ENCODE measurements at places on chromosomes 13 and 19.

GRCh38 chr13:114108894-114109293 lies 23.5 kb downstream of the RASA3 start:
- DNase-seq, result no peak

DNA sequence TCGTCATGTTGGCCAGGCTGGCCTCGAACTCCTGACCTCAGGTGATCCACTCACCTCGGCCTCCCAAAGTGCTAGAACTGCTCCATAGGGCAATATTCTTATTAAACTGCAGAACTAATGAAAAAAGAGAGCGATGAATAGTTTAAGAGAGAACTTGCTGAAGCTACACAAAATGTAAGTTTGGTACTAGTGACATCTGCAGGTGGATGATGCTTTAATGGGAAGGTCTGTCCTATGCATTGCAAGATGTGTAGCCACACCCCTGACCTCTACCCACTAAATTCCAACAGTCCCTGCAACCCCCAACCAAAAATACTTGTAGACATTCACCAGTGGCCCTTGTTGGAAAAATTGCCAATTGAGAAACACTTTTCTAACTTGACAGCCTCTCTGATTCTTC lies 117.8 kb downstream of the NALCN start:
- DNase-seq, result no peak

DNA sequence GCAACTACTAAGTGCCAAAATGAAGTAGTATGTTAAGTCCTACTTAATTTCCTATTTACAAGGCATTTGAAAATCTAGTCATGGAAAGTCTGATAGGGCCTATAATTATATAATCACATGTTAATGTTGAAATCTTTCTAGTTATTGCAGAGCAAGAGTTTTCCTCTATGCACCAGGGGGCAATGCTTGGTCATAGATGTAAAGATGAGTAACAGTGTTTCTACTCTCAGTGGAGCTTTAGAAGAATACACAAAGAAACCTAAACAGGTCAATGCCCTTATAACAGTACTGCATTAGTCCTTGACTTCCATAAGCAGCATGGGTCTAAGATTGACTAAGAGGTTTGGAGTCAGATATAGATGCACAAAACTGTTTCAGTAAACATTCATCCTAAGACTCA lies 218.7 kb downstream of the KCTD12 start:
- peak; percentile 56 for DNase-seq

- DNase-seq, result no peak
Observed at GRCh38 chr19:4064149-4064495, 2.6 kb downstream of the ZBTB7A start.

DNA sequence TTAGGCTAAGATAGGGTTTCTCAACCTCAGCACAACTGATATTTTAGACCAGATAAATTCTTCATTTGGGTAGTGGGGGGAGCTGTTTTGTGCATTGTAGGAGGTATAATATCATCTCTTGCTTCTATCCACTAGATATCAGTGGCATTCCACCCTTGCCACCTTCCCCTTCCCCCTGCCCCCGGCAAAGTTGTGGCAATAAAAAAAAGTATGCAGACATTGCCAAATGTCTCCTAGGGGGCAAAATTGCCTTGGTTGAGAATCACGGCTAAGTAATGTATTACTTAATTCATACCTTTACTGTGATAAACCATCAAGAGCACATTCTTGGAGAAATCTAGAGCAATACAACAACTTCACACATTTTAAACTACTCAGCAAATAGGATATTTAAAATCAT lies 51.4 kb downstream of the UBL3 start:
- DNase-seq, result no peak

GRCh38 chr13:111282425-111282824 lies 38.0 kb upstream of the TEX29 start:
- no peak for DNase-seq

GRCh38 chr19:39195755-39196154 lies 1.0 kb upstream of the NCCRP1 start:
- no peak for DNase-seq

- no peak for DNase-seq
Observed at GRCh38 chr13:78606471-78607408, 3.4 kb upstream of the POU4F1 start.

DNA sequence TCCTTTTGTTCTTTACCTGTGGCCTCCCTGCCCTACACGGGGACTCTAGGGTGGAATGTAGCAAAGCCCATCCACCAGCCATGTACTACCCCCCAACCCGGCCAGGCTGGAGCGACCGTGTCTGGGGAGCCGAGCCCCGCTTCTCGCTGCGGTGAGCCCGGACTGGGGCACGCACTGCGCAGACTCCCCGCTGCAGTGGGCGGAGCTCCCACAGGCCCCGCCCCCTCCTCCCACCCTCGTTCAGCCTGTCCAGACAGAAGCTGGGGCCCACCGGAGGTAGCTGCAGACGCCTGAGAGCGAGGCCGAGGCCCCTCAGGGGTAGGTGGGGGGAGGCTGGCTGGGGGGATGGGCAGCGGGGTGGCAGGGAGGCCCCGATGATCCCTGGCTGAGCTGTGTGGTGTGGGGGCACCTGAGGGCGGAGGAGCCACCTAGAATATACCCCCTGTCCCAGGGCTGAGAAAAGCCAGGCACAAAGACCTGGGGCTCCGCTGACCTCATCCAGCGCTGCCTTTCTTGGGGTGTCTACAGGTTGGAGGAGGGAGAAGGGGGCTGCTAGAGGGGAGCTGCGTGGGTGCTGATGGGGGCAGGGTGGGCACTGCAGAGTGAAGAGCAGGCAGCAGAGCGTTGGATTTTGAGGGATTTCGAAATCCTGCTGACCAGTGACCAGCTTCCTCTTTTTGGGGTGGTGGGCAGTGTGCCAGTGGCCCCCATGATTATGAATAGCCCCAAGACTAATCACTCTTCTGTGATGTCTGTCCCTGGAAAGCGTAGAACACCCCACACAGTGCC lies 17.3 kb downstream of the PLD3 start:
- DNase-seq, result peak; percentile 25

DNA sequence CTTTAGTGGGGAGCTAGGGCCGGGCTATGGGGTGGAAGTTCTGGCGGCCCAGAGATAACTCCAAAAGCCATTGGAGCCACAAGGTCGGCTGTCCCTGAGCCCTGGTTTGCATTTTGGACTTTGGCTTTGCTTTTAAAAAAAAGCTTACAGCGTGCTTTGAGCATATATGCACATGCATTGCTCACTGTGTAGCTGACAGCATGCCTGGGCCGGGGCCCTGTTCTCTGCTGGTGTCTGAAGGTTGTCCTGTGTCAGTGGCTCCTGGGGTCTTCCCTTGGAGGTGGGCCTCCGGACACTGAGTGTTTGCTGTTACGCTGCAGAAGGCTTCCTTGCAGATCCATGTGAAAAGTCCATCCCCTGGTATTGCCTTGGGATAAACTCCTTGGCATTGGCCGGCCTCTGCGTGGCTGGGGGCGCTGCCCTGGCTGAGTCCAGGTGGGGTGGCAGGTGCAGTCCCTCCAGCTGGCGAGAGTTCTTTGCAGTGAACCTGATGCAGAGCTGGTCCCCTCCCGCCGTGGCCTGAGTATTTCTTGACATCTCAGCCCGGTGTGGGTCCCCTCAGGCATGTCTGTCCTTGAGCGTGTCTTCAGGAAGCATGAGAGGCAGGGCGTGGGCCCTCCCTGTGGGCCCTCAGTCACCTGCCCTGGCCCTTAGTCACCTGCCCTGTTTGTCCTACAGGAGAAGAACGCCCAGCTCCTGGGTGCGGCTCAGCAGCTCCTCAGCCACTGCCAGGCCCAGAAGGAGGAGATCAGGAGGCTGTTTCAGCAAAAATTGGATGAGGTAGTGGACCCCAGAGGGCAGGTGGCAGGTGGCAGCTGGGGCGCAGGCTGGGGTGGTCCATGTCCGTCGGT lies 23.0 kb downstream of the PLEKHJ1 start:
- no peak for DNase-seq

- DNase-seq, result no peak
Observed at GRCh38 chr19:18452386-18452785, 14.5 kb upstream of the ISYNA1 start.

DNA sequence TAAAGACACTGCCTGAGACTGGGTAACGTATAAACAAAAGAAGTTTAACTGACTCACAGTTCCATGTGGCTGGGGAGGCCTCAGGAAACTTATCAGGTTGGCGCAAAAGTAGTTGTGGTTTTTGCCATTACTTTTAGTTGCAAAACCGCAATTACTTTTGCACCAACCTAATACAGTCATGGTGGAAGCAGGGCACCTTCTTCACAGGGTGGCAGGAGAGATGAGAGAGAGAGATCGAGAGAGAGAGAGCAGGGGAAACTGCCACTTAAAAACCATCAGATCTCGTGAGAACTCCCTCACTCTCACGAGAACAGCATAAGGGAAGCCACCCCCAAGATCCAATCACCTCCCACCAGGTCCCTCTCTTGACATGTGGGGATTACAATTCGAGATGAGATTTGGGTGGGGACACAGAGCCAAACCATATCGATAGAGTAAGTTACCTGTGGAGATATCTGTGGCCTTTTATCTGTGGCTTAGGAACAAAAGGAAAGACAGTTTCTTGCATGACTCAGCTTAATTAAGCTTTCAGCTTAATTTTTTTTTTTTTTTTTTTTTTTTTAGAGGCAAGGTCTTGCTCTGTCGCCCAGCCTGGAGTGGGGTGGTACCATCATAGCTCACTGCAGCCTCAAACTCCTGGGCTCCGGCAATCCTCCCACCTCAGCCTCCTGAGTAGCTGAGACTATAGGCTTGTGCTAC lies 7.6 kb upstream of the CABP5 start:
- DNase-seq, result no peak

- no peak for DNase-seq
Observed at GRCh38 chr13:114135731-114136171, 3.3 kb upstream of the RASA3 start.

DNA sequence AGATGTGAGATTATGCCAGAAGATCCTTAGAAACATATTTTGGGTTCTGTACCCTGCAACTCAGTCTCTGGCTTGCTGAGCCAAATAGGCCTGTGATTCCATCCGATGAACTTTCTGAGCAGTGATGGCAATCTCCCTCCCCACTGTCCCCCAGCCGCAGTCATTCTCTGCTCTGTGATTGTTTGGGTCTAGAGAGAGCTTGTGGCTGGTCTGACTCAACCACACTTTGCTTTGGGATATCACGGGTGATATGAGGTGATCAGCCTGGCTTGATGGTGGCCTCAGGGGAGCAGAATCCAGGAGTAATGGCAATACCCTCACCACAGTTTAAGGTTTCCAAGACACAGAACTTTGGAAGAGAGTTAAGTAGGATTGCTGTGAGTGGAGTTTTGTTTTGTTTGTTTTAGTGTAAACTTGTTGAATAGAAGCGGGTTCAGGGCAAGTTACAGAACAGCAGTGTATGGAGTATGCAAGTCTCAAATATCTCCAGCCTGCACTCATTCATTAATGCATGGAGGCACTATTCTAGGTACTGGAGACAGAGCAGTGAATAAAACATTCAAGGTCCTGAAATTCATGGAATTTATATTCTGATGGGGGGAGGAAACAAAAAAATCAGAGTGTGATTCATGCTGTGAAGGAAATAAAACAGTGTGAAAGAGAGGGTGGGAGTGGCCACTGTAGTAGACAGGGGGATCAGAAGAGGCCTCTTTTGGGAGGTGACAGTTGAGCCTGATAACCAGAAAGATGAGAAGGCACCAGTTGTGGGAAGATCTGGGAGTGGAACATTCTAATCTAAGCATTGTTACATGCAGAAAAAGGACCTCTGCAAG lies 5.3 kb downstream of the SAMD4B start:
- DNase-seq, result no peak

DNA sequence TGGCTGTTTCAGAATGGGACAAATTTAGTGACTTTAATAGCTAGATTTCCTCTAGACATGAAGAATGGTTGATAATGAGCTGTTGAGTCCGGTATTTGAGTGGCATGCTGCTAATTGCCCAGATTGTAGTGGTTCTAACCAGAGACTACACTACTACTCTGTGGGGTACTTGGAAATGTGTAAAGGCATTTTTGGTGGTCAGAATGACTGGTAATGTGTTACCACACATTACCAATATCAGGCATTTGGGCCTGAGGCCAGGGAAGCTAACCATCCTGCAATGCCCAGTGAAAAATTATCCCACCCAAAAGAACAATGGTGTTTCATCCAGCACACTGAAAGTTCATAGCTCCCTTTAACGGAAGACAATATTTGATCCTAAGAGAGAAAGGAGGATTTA lies 17.5 kb upstream of the N4BP2L1 start:
- no peak for DNase-seq

DNA sequence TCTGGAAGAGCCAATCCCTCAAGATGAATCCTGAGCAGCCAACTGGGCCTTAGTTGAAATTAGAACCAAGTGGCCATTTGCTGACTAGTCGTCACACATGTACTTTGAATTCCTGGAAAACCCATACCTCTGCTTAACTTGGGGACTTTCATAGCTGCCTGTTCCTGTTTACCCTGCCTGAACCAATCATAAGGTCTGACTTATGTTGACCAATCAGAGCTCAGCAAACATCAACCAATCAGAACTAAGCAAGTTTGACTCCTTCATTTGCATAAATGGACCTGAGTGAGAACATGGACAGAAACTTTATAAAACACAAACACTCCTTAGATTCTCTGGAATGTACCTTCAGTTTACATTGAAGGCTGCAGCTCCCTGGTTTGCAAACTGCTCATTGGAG lies 50.8 kb downstream of the LATS2 start:
- DNase-seq, result no peak

DNA sequence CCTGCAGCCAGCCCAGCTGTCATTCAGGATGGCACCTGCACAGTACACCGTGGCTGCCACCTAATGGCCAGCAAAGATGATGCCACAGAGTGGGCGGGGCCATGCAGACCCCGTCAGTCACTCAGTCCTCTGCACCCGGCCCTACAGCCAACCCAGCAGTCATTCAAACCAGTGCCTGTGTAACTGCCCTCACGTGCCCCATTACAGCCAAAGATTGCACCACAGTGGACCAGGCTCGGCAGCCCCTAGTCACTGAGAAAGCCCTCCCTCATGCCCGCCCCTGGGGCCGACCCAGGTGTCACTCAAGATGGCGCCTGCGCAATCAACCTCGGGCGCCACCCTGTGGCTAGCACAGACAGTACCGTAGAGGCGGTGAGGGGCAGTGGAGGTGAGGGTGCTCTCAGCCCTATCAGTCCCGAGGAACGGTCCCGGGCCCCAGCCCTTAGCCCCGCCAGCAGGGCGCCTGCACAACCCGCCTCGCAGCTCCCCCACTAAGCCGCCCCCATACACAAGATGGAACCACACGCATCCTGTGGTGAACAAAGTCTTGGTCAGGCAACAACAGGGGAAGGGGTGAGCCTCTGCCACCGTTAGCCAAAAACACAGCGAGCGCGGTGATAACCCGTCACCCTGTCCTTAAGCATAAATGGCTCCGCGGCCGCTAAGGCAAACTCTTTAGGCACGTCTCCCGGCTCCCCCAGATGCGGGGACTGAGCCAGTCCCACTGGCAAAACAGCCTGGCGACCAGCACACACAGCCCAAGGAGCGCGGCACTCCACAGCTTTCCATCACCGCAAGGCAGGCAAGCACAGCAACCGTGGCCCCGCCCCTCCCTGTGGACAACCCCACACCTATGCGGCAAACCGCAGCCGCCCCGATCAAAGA lies 2.3 kb downstream of the PEG3 start:
- DNase-seq, result no peak
